ENCODE measurements at places on chromosomes 4 and X. TPM values are rescaled to one million over a fixed set of nuclear protein-coding genes. Genes with fewer than 3 reads are reported as not detected.

DNA sequence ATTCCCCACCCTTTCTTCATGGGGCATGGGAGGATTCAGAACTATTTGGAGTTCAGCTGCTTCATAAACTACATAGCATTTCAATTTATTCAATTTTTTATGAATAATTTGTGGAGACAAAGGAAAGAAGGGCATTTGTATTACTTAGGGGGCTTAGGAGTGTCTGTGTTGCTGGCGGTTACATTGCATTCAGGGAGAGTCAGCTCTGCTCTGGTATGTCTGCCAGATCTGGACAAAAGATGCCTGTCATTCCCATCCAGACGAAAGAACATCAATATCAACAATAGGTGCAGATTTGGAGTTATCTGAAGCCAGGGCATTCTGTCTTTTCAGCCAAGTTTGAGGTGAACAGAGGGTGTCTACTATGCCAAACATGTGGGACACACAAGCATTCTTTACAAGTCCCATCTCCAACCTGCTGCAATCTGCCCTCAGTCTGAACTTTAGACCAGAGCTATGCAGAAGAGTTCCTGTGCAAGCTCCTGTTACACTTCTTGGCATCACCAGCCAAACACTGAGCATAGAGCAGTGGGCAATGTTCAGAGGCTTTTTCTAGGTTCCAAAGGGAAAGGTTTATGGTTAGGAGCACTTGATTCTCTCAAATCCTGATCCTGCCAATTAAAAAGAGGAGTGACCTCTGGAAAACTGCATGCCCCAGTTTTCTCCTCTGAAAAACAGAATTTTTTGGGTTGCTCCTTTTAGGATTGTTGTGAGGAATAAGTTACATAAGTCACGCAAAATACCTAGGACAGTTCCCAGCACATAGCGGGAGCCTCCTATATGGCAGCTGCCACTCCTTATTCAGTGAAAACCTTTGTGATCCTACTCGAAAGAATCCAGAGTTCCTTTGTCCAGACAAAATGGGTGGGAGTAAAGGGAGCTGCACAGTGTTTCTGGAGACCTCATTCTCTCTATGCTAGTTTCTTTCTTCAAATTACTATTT, 719.5 kb upstream of the SLIT2 start:
- no peak for DNase-seq

GRCh38 chr4:41728573-41728913, 20.0 kb downstream of the PHOX2B start:
- DNase-seq, result no peak

SYNPO2 gene
- total RNA-seq, result 141 TPM

DNA sequence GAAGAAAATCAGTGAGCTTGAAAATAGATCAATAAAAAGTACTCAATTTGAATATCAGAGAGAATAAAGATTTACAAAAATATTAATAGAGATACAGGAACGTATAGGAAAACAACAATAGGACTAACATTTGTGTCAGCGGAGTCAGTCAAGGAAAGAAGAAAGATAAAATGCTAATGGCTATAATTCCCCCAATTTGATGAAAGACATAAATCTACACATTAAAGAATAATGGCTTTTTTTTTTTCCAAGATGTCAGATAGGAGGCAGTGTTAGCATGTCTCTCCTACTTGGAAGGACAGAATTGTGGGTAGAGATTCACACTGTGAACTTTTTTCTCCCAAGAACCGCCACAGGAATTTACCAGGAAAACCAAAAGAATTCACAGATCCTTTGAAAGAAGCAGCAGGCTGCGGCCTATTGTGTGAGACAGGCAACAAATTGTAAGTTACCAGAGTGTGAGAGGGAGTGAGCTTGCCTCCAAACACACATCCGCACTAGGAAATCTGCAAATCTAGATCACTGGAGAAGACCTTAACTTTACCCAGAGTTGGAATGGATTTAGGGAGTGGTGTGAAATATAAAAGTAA, 249.9 kb downstream of the PRDM5 start:
- no peak for DNase-seq

- DNase-seq, result no peak
Observed at GRCh38 chrX:39765327-39765726, 332.4 kb downstream of the BCOR start.

PCYT1B gene
- not detected for total RNA-seq

POLN gene
- 1.3 TPM for total RNA-seq

GRCh38 chr4:28225050-28225449, 1364.4 kb downstream of the STIM2 start:
- no peak for DNase-seq

C4orf50 gene
- total RNA-seq, result 0.09 TPM

GPR34 gene
- total RNA-seq, result 7.2 TPM

DNA sequence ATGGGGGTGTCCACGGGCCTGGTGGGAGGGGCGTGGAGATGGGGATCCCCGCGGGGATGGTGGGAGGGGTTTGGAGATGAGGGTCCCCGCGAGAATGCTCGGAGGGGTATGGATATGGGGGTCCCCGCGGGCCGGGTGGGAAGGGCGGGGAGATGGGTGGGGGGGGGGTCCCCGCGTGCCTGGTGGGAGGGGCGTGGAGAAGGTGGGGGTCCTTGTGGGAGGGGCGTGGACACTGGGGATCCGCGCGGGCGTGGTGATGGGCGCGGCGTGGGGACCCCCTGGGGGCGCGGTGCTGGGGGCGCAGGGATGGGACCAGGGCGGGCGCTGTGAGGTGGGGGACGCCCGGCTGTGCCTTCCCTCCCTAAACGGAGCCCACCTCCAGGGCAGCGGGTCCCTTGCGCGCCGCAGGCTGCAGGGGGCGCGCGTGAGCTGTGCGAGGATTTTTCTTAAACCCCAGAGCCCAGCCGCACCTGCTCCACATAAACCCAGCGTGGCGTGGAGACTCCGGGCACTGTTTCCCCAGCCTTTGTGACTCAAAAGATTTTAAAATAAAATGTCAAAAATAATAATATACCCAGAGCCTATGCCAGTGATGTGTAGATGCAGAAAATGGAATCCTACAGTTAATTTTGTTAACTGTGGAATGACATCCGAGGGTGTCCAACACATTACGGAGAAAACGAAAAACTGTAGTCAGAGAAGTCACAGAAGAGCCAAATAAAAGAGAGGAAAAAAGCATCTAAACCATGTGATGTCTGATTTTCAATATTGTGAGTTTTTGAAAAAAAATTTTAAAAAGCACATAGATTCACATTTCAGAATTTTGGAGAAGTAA, 1.5 kb upstream of the ASMTL start:
- peak; percentile 78 for DNase-seq

DNA sequence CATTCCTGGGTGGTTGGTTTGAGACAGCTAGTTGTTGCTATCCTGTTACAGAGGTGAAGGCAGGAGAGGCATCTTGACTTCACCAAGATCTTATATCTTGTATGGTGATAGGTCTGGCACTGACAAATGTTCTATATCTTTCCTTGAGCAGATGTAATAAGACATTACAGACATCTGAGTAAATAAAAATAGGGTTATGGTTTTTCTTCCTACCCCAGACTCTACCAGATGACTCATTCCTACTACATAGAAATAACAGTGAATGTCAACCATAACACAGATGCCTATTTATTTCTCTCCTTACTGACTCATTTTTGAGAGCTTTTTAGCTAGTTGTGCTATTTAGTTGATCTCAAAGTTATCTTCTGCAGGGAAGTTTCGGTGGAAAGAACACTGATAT, 21.9 kb downstream of the HNRNPH2 start:
- DNase-seq, result no peak

GRCh38 chrX:18297251-18297650, 57.2 kb downstream of the SCML2 start:
- no peak for DNase-seq

CLCN4 gene
- total RNA-seq, result 1.4 TPM

- DNase-seq, result no peak
Observed at GRCh38 chr4:110096405-110096804, 102.0 kb downstream of the ELOVL6 start.

ADRA2C gene
- total RNA-seq, result 0.92 TPM

SMIM10L2A gene
- total RNA-seq, result 0.46 TPM

GRCh38 chr4:42638321-42638720, 18.6 kb downstream of the ATP8A1 start:
- DNase-seq, result no peak

P2RY10 gene
- total RNA-seq, result 0.85 TPM

TCEAL6 gene
- total RNA-seq, result not detected

DNA sequence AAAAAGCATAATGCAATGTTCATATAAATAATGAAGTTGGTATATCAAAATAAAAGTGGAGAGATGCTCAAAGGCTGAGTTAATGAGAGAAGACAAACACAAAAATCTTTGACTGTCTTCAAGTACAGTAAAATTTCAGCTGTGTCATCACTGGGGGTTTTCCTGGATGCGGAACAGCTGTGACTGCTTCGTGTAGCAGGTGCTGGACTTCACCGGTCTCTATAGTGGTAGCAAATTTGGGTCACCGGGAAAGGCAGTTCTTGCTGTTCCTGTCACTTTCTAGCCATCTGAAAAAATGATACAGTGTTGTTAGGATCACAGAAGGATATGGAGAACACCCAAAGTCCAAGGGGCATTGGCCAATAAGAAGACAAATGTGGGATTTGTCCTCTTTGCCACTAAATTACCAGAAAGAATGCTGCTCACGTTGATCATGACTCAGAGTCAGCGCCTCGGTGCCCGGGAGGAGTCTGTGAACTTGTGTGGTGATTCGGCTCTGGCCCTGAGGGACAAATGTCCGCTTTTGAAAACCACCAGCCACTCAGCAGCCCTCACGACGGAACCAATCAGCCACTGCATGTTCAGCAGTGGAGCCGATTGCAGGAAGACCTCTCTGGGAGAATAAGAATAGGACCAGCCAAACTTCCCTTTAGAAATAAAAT, 230.1 kb upstream of the FAT1 start:
- no peak for DNase-seq

RASL11B gene
- not detected for total RNA-seq

GRCh38 chr4:70915874-70916559, 13.8 kb downstream of the MOB1B start:
- no peak for DNase-seq

DNA sequence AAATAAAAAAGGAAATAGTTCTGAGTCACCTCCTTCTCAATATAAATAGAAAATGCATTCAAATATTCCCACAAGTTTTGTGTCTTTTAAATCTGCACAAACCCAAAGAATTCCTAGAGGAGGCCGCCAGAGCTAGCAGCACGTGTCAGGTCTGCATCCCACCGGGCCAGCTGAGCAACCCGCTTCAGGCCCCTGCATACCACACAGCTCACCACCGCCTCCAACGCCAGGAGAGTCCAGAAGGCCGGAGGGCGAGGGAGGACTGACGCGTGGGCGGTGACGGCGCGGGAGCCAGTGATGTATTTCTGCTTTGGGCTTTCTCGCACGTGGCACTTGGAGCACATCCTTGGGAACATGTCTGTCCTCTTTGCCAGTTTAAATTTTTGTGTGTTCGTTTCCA, 61.9 kb upstream of the CLDN34 start:
- no peak for DNase-seq

DNA sequence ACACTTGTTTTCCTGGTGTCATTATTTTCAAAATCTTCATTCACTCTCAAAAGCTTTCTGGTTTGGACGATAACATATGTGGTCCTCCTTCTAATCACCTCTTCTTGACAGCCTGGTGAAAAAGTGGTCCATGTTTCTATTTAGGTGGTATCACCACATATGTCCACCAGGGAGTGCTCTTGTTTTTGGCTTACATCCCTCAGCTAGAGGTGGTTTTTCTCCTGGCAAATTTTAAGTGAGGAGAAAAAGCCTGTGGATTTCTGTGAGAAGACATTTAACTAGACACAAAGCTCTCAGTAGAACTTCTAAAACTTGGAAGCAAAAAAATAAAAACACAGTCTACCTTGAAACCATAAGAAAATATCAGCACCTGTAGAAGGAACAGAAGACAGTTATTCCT, 58.0 kb upstream of the FRMPD4 start:
- no peak for DNase-seq

DNA sequence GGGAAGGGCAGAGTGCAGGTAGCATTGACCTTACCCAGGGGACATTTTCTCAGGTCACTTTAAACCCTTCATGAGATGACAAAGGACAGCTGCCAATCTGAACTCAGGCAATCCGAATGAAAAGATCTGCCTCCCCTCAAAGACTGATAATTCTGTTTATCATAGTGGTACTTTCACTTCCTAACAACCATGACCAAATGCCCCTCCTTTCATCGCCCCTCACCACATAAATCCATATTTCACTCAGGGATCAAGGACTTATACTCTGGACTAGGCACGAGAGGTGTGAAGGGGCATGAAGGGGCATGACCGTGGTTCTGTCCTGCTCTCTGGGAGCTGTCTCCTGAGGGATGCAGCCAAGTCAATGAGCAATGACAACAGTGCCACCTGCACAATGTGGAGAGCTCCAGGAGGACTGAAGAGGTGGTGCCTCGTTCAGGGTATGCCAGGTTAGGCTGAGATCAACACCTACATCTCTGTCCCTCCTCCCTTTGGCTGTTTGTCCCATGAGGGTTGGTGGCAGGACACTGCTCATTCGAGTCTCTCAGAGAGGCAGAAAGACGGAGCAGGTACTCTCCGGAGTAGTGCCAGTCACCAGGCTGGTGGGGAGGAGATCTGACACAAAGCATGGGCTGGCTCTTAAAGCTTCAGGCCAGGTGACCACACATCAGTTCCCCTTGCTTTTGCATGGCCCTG, 12.5 kb downstream of the HS3ST1 start:
- no peak for DNase-seq

CPZ gene
- 2.9 TPM for total RNA-seq

ZNF711 gene
- 1.5 TPM for total RNA-seq

NAP1L2 gene
- 2.2 TPM for total RNA-seq

- DNase-seq, result no peak
Observed at GRCh38 chr4:138500869-138501268, 258.7 kb upstream of the SLC7A11 start.

- DNase-seq, result no peak
Observed at GRCh38 chrX:8748855-8749254, 16.9 kb upstream of the ANOS1 start.

FGD1 gene
- 2.9 TPM for total RNA-seq

DNA sequence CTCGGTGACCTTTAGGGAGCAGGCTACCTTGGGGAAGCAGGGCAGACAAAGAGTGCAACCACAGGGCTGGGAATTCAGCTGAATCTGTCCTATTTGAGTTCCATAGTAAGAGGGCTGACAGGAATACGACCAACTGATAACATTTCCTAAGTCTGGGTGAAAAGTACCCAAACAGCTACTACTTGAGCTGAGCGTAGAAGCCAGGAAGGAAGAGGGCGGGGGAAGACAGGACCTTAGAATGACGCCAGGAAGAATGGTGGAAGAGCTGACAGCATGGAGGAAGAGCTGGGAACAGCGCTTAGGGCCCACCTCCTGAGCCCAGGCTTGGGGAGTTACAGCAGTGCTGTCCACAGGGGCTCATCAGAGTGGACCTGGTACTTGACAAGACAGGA, 14.4 kb downstream of the MECP2 start:
- DNase-seq, result no peak

- DNase-seq, result no peak
Observed at GRCh38 chr4:63922146-63922545, 487.1 kb downstream of the TECRL start.

SLC39A8 gene
- 113 TPM for total RNA-seq

GRCh38 chrX:104445591-104445990, 120.4 kb upstream of the IL1RAPL2 start:
- DNase-seq, result no peak

DNA sequence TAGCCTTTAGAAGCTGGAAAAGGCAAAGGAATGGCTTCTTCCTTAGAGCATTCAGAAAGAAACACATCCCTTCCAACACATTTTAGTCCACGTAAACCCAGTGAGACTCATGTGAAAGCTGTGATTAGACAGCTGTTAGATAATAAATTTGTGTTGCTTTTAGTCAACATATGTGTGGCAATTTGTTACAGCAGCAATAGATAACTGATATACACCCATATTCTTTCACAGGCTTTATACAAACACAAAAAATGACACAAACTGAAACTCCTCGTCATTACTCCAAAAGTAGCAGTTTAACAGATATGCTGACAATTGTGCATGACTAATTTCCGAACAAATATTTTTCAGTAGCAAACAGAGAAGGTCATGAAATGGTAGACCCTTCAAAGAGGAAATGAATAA, 65.3 kb downstream of the ANTXR2 start:
- DNase-seq, result no peak

All from left colon (tissue), 2 donors.